ENCODE measurements at places on chromosomes 4 and X. TPM values are rescaled to one million over a fixed set of nuclear protein-coding genes. Genes with fewer than 3 reads are reported as not detected.

Gene S100G
- not detected for total RNA-seq

Gene UGT2B7
- total RNA-seq = not detected

Gene EDA2R
- 1.8 TPM for total RNA-seq

Gene MAGEB2
- not detected for total RNA-seq

Gene RTL3
- total RNA-seq = under 0.01 TPM

Gene UGT2B11
- total RNA-seq = not detected

Gene METTL14
- total RNA-seq = 29.3 TPM

Gene HTN3
- not detected for total RNA-seq

Gene UBE2D3
- 214 TPM for total RNA-seq

Gene RBM3
- 104 TPM for total RNA-seq

Gene OPHN1
- total RNA-seq = 6.8 TPM

Gene UNC5C
- total RNA-seq = 0.13 TPM

Gene SLC7A11
- total RNA-seq = 41.3 TPM

Gene NSG1
- 0.81 TPM for total RNA-seq

Gene ZMAT1
- total RNA-seq = 0.81 TPM

Gene PNMA3
- total RNA-seq = 0.06 TPM

Gene ARMCX6
- 42.2 TPM for total RNA-seq

Gene RGN
- total RNA-seq = under 0.01 TPM

Gene ETDB
- not detected for total RNA-seq

Gene FOXO4
- total RNA-seq = 7.2 TPM

Gene SLC9B1
- total RNA-seq = 0.19 TPM

Gene CPE
- 1.6 TPM for total RNA-seq

Gene MAGED4B
- 5.8 TPM for total RNA-seq

Gene CCDC120
- 1.7 TPM for total RNA-seq

Gene ABLIM2
- total RNA-seq = 6.6 TPM

Gene SGCB
- 14.6 TPM for total RNA-seq

Gene CACNA1F
- 0.31 TPM for total RNA-seq

Gene RAB9B
- total RNA-seq = 1.1 TPM

Gene CXCR3
- total RNA-seq = not detected

Gene DDX53
- not detected for total RNA-seq

Gene FHDC1
- total RNA-seq = under 0.01 TPM

Gene TCEAL6
- not detected for total RNA-seq

Gene RBMXL3
- not detected for total RNA-seq

Gene SMIM43
- 0.65 TPM for total RNA-seq

Gene ALPK1
- total RNA-seq = 5.3 TPM

Gene DCAF8L2
- total RNA-seq = not detected

Gene SPATA18
- 9.1 TPM for total RNA-seq

Gene TEC
- 1.8 TPM for total RNA-seq

Gene SPANXD
- total RNA-seq = not detected

Gene MAGEB10
- total RNA-seq = not detected

Gene HSFX4
- total RNA-seq = not detected

Gene PRSS12
- 15.2 TPM for total RNA-seq

Gene ADH7
- not detected for total RNA-seq

Gene ANKRD50
- 21.5 TPM for total RNA-seq

Gene TLR2
- total RNA-seq = 4.7 TPM

Gene FAAH2
- 0.16 TPM for total RNA-seq

Measured in bladder microvascular endothelial cell (primary cell).